ENCODE measurements at places on chromosomes 7 and 10. TPM values are rescaled to one million over a fixed set of nuclear protein-coding genes. Genes with fewer than 3 reads are reported as not detected.

- no peak for DNase-seq
Observed at GRCh38 chr10:17923728-17924127, 28.0 kb upstream of the SLC39A12 start.

DNA sequence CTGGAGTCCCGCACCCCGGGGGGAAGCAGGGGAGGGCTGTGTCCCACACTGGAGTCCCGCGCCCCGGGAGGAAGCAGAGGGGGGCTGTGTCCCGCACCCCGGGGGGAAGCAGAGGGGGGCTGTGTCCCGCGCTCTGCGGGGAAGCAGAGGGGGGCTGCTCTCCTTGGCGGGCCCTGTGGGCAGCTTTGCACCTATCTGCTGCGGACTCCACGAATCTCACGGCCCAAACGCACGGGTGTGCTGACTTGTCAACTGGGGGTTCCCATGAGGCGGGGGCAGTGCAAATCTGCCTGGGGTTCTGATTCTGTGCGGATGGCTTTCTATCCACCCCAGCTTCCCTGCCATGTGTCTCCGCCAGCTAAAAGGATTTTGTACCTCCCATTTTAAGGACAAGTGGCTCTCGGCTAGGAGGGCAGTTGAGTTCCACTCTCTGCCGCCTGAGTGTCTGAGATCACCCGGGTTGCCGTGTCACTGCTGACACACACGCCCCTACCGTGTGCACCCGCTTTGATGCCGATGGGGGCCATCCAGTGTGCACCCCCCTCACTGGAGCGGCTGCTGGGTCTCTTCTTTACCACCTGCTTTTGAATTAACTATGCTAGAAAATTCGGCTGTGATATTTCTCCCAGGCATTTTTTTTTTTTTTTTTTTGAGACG is 20.5 kb downstream of the GPER1 start:
- DNase-seq, result no peak

GRCh38 chr10:67678335-67678974 is 17.5 kb downstream of the CTNNA3 start:
- no peak for DNase-seq

DNA sequence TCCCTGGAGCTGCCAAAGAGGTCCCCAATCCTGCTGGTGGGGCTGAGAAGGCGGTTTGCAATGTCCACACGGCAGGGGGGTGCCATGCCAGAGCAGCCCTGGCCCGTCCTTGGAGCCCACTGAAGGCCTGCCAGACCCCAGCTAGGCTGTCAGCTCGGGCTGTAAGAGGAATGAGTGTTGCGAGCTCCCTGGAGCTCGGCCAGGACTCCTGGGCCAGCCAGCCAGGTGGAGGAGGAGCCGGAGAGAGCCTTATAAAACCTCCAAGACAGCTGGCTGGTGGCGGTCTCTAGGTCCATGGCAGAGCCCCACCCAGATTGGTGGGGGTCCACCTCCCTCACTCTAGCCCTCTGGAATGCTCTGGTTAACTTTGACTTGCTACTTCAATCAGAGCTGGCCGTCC is 55.1 kb upstream of the CALN1 start:
- no peak for DNase-seq

- no peak for DNase-seq
Observed at GRCh38 chr7:4272141-4272540, 410.0 kb upstream of the FOXK1 start.

DNA sequence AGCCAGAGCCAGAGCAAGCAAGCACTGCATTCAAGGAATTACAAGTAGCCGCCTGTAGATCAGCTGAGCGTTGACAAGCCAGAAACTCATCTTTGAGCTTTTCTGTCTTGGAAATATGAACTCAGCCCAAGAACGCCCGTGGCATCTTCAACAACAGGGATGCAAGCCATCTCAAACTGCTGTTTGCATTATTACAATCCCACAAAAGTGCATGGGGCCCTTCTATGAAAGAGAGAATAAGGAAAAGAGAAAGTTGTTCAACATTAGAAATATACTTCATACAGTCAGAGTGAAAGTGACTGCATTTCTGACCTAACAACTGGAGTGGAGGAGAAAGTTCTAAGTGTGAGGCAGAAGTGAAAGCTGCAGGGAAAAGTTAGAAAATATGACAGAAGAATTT is 6.5 kb downstream of the SGCE start:
- DNase-seq, result no peak

DNA sequence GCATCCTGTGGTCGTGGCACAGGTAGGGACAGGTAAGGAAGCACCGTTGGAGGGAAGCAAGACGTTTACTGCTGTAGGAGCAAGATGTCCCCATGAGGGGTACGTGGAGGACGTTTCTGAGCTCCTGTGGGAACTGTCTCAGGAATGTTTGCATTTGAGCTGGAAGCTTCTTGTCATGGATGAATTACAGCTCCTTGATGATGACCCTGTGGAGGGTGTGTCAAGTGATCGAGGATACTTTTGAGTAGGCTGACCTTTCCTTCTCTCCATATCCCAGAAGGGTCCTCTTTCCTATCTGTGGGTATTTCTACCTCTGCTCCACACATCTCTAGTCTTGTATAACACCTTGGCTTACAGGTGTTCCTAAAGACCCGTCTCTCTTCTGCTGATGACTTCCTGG is 94.8 kb downstream of the PFKFB3 start:
- DNase-seq, result no peak

DNA sequence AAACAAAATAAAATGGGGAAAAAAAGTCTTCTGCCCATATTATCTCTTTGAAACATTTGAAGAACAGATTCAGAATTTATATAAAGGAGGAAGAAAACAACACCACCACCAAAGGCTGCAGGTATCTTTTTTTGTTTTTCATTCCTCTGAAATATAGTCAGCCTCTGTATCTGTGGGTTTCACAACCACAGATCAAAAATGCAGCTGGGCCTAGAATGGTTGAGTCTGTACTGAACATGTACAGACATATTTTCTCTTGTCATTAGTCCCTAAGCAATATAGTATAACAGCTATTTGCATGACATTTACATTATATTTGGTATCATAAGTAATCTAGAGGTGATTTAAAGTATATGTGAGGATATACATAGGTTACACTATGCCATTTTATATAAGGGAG is 559.7 kb upstream of the LRRN3 start:
- DNase-seq, result no peak

- no peak for DNase-seq
Observed at GRCh38 chr7:27150568-27151340, 1.6 kb downstream of the HOXA3 start.

DNA sequence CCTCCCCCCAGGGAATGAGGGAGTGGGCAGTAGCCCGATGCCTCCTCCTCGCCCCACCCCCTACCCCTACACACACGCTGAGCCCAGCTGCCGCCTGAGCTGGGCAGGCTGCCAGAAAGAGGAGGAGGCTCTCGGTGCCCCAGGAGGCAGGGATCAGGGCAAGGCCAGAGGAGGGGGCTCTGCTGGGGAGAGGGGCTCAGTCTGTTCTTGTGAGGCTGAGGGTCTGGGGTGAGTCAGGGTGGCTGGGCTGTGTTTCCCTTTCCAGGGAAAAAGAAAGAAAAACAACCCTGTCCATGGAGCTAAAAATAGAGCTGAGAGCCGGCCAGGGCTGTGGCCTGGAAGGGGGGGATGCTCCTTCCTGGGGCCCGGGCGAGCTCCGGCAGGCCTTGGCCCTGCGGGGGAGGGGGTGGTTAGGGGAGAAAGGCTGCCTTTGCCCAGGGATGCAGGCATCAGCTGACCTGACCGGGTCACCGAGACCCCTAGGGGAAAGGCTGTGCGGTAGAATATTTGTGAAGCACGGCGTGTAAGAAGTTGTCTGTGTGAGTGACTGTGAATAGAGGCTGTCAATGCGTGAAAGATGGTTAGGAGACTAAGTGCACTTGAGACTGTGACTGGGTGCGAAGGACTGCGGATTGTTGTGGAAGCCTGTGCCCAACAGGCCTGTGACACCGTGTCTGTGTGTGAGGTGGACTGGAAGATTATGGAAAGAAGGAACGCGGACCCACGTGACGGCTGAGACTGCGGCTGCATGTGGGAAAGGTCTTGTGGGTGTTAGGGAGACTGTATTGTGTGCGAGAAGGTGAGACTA is 1.2 kb upstream of the LZTS2 start:
- DNase-seq, result no peak

SLC13A1 gene
- total RNA-seq, result under 0.01 TPM

TMEM213 gene
- 0.05 TPM for total RNA-seq

Data from thymus (tissue), 14 donors.